ENCODE measurements at places on chromosomes 12 and 14.

GRCh38 chr12:50257236-50258166 is 25.8 kb downstream of the LIMA1 start:
- DNase-seq: no peak

DNA sequence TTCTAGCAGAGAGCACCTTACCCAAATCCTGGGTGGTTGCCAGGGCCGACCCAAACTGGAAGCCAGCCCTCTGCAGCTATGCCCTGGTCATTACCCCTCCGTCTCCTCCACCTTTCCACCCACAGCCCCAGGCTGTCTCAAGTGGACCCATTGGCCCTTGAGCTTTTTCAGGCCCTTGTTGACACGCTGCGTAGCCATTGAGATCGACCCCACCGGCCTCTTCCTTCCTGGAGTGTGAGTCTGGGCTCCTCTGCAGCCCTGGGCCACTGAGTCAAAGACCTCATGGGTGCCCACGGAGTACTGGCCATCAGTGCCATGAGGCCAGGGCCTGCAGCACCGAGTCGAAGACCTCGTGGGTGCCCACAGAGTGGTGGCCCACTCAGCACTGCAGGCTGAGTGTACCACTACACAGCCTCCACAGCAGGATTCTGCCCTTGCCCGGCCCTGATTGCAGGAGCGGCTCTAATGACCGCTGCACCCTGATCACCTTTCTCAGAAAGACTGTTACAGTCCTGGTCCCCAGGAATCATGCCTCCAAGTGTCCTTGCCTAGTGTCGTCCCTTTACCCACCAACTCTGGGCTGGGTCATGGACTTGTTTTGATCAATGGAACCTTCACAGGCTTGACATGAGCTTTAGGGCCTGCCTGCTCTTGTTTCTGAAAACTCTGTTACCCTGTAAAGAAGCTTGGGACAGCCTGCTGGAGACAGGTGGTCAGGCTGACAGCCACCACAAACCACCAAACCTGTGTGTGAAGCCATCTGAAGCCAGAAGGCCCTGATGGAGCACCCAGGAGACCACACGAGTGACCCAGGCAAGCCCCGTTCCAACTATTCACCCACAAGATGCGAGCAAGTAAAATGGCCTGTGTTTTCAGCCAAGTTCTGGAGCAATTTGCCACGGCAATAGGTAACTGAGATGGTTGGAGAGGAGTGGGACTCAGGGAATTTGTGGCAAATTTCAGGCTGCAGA is 39.6 kb upstream of the TRAF3 start:
- no peak for DNase-seq

DNA sequence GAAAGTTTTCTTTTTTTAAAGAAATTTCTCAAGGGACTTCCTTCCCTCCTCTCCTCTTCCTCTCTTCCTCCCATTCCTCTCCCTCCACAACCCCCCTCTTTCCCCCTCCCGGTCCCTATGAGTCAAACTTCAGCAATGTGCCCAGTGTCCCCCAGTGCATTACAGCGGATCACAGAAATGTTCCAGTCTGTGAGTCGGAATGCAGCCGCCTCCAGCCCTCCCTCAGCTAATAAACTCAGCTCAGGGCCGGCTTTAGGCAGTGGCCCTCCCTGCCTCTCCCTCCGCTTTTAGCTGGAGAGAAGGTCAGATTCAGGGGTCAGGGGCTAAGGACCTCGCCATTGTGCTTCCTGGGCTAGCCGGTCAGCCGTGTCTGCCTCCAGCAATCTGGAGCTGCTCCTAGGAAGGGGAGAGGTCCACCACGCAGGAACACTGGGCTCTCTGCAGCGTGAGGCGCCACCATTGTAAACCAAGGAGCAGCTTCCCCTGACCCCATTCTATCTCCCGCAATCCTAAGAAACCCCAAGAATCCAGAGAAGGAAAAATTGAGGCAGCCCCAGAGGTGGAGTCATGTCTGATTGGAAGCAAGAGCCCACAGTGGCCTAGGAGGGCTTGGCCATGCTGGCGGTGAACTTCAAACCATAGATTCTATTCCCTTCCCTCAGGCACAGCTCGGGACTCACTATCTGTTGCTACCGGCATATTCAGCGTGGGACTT is 1.1 kb upstream of the HDAC7 start:
- no peak for DNase-seq

DNA sequence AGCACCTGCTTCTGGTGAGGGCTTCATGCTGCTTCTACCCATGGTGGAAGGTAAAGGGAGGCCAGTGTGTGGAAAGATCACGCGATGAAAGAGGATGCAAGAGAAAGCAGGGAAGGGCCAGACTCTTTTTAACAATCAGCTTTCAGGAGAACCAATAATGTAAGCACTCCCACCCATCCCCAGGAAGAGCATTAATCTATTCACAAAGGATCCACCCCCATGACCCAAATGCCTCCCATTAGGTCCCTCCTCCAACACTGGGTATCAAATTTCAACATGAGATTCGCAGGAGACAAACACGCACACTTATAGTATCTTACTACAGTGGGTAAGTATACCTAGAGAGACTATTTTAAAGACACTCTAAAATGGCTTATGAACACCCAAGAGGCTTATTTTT is 80.5 kb upstream of the TMCC3 start:
- DNase-seq: no peak

- DNase-seq: no peak
Observed at GRCh38 chr12:6382982-6383381, 980 bp upstream of the LTBR start.

- no peak for DNase-seq
Observed at GRCh38 chr12:131448254-131448795, 262.6 kb upstream of the SFSWAP start.

DNA sequence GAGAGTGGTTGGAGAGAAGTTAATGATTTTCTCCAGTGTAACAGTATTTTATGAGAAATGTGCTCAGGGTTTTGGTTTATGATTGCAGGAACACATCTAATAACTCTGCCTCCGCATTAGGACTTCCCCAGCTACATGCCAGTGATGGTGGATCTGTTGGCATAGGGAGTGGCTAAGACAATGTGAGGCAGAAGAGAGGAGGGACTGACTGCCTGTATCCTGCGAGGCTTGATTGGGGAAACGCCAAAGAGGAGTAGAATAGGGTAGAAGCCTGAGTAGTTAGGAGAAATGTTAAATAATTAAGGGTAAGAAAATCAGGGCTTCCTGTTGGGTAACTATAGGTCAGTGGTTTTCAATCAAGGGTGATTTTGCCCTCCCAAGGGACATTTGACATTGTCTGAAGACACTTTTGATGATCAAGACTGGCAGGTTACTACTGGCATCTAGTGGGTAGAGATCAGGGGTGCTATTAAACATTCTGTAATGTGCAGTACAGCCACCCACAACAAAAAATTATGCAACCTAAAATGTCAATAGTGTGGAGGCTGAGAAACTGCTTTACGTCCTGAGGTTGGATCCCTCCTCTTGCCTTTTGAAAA is 12.8 kb downstream of the TDG start:
- no peak for DNase-seq

DNA sequence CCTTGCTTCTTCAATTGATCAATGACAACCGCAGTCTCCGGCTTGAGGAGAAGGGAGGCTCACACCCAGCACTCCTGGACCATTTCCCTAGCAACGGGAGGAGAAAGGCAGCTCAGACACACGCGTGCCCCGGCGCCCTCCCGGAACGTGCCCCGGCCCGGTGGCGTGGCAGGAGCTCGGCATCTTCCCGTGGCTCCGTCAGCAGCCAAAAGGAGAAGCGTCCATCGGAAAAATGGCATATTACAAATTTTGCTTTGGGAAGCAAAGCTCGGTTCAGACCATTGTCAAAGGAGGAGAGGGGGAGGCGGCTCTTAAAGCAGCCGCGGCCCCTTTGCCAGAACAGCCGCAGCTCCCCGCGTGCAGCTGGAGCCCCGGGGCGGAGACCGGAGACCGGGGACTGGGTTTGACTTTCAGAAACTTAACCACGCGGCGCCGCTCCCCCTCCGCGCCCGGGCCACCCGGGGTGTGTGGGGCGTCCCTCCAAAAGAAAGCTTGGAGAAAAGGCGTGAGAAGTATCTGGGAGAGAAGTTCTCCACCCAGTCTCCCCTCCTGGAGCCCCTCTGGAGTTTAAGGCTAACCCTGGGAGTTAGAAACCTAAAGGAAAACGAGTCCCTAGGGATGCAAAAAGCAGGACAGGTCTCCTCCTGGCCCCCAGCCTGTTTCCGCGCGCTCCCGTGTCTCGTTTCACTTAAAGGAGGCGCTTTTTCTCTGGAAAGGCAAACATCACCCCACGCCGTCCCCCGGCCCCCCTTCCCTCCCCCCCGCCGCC is 545 bp downstream of the PPFIA2 start:
- DNase-seq: no peak

DNA sequence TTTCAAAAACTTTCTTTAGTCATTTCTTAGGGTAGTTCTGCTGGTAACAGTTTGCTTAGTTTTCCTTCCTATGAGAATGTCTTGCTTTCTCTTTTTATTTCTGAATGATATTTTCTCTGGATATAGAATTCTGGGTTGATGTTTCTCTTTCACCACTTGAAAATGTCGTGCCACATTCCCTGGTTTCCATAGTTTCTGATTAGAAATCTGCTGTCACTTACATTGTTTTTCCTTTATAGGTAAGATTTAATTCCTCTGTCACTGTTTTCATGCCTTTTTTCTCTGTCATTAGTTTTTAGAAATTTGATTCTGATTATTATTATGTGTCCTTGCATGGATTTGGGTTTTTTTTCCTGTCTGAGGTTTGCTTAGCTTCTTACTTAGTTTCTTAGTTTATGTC is 77.3 kb upstream of the PCNX4 start:
- no peak for DNase-seq

DNA sequence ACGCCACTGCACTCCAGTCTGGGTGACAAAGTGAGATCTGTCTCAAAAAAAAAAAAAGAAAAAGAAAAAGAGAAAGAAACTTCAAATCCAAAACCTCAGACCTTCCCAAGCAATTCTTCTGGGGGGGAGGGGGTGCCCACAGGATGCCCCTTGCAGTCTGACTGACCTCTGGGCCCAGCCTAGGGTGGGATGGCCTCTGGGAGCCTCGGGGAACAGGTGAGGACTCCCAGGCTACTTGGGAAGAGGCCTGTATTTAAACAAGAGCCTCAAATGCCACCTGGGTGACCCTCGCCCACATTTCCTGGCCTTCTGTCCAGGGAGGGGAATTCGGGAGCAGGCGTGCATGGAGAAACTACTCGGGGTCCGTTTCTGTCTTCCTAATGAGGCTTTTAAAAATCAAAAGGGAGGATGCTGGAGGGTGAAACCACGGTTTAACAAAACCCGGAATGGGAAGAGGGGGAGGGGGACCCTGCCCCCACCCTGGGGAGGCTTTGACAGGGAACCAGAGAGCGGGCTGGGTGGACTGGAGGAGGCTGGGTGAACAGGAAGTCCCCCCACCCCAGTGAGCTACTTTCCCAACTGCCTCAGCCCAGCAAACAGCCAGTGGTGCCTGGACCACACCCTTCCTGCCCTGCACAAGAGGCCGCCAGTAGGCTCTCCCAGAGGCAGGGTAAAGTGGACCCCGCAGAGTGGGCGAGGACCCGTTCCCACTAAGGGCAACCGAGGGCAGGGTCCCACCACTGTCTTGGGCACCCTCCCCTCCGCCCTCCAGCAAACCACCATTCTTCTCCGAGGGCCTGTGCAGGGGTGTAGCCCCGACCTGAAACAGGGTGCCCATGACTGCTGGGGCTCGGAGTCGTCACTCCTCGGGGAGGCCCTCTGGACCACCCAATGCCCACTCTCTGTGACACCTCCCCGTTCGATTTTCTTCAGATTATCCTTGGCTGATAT is 1.5 kb upstream of the FBRSL1 start:
- DNase-seq: no peak

DNA sequence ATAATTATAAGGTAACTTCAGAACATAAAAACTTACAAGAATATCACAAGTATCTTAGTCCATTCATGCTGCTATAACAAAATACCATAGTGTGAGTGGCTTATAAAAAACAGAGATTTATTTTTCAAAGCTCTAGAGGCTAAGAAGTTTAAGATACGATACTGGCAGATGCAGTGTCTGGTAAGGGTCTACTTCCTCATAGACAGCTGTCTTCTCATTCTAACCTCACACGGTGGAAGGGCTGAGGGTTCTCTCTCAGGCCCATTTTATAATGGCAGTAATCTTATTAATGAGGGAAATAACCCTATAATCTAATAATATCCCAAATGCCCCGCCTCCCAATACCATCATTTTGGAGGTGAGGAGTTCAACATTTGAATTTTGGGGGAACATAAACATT is 23.7 kb upstream of the OSBPL8 start:
- DNase-seq: no peak

GRCh38 chr12:58833853-58834252 is 86.5 kb downstream of the LRIG3 start:
- DNase-seq: no peak

DNA sequence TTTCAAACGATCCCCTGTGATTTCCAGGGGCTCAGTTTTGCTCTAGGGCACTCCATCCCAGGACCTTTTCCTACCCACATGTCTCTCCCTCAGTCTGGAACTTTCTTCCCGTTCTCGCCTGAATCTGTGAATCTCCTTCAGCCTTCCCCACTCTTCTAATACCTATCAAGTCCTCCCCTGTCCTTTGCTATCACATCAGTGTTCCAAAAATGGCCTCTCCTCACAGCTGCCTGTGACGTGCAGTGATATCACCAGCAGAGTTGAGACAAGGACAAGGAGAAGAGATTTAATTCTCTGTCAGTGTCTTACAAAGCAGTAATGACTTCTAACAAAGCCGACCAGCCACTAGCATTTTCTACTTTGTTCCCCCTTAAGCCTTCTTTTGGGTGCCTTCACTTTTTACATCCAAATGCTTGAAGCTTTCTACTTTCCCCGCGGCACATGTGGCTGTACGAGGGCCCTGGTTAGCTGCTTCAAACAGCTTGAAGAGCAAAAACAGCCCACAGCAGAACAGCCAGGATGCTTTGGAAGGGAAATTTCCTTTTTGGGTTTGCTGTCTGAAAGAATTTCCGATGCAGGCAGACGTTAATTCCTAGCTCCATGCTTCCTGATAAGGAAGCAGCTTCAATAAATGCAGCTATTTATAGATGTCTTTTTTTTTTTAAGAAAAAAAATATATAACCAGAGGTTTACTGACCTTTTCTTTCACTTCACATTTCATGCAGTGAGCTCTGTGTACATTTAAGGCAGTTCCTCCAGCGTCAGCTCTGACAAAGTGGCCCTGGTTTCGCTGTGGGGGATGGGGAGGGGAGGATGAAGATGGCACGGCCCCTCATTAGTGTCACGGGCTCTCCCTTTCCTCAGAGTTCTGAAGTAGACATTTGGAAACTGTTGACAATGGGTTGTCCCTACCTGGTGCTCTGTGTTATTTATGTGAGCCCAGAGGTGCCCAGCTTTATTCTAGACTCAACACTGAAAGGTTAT is 109.3 kb downstream of the ETV6 start:
- no peak for DNase-seq

DNA sequence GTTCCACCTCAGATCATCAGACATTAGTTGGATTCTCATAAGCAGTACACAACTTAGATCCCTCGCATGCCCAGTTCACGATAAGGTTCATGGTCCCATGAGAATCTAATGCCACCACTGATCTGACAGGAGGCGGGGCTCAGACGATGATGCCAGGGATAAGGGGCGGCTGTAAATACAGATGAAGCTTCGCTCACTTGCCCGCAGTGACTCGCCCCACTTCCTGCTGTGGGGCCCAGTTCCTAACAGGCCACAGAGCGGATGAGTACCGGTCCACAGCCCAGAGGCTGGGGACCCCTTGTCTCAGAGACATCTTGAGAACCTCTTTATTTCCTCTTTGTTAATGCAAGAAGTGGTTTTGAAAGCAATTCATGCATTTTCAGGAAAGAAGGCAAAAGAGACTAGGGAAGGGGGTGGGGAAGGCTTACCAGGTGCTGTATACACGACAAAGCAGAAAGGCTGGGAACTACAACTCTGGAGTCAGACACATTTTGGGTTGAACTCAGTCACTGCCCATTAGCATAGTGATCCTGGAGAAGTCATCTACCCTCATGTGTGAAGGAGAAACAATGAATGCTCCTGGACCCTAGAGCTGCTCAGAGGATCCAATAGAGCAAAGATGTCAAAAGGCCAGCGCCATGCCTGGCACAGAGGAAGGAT is 68.7 kb downstream of the EID3 start:
- no peak for DNase-seq

Measured in stimulated activated CD8-positive, alpha-beta memory T cell treated with anti-CD3 and anti-CD28 coated beads, Interleukin-7, amount 100 ng/mL, for 1 hour (primary cell).